ENCODE measurements at places on chromosomes 13 and 19.

GRCh38 chr13:26435171-26435570 is 122.3 kb upstream of the WASF3 start:
- DNase-seq = no peak

DNA sequence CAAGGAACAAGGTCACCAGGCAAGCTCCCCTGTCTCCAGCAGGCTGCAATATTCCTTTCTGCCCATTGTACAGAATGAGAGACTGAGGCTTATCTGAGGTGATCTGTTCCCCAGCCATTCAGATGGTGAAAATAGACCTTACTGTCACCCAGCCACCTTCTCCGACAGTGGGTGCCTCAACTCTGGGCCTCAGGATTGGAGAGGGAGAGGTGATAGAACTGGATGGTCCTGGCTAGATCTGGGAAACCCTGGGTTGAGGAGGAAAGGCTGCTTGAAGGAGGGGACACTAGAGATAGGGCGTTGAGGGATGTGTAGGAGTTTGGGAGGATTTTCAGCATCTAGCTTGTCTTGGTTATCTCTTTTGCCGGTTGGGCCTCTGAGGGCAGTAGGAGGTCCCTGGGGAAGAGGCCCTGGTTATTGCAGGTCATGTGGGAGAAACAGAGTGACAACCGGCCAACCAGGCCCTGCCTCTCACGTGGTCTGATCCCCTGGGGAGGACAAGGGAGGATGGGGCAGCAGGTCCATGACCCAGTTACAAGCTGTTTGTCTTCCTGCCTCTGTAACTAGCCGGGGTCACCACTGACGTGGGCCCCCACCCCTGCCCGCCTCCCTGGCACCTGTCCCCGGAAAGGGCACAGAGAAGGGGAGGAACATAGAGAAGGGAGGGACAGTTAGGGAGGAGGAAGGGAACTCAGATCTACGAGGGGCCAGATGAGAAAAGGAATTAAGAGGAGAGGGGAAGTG is 8.2 kb downstream of the NFIC start:
- no peak for DNase-seq

DNA sequence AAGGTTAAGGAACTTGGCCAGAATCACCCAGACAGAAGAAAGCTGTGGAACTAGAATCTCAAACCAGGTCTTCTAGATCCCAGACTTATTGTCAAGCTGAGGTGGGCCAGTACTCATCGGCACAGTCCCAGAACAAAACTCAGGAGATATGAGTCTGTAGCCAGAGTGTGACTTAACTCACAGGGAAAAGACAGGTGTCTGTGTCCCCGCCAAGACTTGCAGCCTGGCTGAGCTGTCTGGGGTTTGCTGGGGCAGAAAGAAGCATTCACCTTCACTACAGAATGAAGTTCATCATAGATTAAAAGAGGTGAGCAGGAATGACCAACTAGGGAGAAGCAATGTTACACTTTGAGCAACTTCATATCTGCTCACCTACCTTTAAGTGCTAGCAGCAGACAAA is 257.2 kb downstream of the FOXO1 start:
- DNase-seq = no peak

- DNase-seq = no peak
Observed at GRCh38 chr13:76804801-76805200, 81.4 kb downstream of the KCTD12 start.

GRCh38 chr19:10096615-10096963 is 5.9 kb downstream of the ANGPTL6 start:
- DNase-seq = no peak

GRCh38 chr19:4592445-4592844 is 33.0 kb upstream of the SEMA6B start:
- no peak for DNase-seq

- DNase-seq = no peak
Observed at GRCh38 chr13:46176756-46177155, 5.2 kb downstream of the LCP1 start.

DNA sequence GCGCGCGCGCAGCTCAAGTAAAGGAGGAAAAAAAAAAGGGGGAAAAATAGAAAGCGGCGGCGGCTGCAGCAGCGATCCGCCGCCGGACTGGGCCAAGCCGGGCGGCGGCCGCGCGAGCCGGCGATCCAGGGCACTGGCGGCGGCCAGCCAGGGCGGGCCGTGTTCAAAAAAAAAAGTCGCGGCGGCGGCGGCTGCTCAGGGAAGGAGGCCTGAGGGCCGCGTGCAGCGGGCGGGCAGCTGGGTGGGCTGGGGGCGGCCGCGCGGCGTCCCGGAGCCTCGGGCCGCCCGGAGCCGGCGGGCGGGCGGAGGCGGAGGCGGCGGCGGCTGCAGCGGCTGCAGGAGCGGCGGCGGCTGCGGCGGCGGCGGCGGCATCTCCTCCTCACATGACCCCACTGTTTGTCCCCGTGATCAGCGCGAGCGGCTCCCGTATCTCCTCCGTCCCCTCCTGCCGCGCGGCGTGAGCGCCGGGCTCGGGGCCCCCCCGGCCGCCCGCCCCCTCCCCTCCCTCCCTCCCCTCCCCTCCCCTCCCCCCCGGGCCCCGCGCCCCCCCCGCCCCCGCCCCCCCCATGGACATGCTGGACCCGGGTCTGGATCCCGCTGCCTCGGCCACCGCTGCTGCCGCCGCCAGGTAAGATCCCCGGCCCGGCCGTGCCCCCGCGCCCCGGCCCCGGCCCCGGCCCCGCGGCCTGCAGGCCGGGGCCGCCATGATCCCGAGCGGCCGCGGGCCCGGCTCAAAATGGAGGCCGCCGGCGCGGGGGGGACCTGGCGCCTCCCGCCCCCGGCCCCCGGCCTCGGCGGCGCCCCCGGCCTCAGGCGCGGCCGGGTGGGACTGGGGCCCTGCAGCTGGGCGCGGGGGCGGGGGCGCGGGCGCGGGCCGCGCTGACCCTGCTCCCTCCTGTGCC is at the start of gene USF2:
Gene USF2, plus strand, starts transcription at position 427 of the 902 bp plus-strand sequence. Its CDS starts 140 bp downstream, at position 567.
- no peak for DNase-seq

- DNase-seq = no peak
Observed at GRCh38 chr13:102280366-102280765, 121.5 kb downstream of the FGF14 start.

- DNase-seq = no peak
Observed at GRCh38 chr19:3668331-3669081, 31.8 kb downstream of the PIP5K1C start.

GRCh38 chr19:5916181-5916708 is 2.2 kb downstream of the CAPS start:
- no peak for DNase-seq

Measured in activated CD8-positive, alpha-beta memory T cell treated with anti-CD3 and anti-CD28 coated beads for 4 hours (primary cell).